Activated naive CD4-positive, alpha-beta T cell treated with anti-CD3 and anti-CD28 coated beads, Interleukin-2, amount 10 ng/mL, durations not matched to agents 7 days and 5 days (primary cell): ENCODE measurements at places on chromosomes 7 and 10.

DNA sequence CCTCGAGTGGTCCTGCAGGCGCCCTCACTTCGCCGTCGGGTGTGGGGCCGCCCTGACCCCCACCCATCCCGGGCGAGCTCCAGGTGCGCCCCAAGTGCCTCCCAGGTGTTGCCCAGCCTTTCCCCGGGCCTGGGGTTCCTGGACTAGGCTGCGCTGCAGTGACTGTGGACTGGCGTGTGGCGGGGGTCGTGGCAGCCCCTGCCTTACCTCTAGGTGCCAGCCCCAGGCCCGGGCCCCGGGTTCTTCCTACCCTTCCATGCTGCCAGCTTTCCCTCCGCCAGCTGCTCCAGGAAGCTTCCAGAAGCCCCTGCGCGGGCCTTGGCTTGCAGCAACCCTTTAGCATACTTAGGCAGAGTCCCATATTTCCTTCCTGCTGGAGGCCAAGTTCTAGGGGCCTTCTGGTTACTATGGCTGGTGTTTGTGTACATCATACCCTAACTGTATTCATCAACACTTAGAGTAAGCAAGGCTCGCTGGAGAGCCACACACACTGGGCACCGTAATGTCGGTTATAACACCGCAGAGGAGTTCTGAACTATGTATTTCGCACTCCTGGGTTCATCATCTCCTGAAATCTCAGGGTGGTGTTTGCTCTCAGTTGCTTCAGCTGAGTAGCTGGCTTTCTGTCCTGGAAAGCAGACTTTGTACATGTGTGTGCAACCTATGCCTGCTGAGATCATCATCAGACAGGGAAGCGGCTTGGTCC lies 471 bp downstream of the MGMT start:
- DNase-seq = no peak

DNA sequence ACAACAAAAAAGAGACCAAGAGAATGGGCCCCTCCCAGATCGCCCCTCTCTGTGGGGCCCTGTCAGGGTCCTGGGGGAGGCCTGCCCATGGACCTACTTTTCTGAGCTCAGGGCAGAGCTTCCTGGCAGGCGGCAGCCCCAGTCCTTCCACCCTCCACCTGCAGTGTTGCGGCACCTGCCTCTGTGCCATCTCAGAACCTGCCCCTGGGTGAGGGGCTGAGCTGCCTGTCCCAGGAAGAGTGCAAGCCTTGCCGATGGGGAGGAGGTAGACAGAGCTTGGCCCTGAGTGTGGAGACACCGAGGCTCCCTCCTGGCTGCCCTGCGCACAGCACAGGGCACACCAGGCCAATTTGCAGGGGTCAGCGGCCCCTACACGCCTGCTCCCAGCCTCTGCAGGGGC lies 67.5 kb downstream of the UNCX start:
- DNase-seq = no peak

DNA sequence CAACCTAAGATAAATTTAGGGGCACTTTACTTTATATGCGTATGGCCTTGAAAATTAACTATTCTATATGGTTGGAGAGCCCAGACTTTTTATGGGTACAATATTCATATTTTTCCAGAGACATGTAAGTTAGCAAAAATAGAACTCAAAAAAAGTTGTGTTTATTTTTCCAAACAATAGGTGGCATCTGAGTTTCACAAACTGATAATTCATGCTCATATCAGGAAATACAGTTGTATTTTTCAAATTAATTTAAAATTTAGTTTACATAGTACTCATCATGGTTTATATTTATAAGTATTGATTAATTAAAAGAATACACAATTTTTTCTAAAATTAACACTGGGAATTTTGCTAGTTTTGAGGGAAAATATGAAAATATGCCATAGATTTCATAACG lies 34.6 kb downstream of the ANKRD7 start:
- no peak for DNase-seq

DNA sequence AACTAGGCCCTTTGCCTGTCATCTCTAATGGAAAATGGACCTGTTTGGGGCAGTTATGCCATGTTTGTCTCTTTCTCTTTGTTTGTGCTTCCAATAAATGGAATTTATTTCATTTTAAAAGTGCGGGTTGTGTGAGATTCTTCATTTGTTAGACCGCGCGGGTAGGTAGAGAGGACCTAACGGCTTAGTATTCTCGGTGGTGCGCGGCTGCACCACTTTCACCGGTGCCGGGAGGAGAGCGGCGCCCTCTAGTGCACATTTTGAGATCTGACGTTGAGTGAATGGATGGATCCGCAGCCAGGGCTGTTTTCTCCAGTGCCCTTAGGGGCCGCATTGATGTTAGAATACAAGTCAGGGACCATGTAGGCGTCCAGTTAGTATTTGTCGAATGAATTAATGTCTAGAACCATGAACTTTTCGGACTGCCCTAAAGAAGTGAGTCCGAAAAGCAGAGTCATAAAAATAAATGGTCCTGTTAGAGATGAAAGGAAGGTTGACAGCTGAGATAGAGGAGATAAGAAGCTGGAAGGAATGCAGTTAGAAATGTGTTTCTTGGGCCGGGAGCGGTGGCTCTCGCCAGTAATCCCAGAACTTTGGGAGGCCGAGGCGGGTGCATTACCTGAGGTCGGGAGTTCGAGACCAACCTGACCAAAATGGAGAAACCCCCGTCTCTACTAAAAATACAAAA lies 29.3 kb upstream of the GIMAP8 start:
- peak; percentile 89 for DNase-seq

DNA sequence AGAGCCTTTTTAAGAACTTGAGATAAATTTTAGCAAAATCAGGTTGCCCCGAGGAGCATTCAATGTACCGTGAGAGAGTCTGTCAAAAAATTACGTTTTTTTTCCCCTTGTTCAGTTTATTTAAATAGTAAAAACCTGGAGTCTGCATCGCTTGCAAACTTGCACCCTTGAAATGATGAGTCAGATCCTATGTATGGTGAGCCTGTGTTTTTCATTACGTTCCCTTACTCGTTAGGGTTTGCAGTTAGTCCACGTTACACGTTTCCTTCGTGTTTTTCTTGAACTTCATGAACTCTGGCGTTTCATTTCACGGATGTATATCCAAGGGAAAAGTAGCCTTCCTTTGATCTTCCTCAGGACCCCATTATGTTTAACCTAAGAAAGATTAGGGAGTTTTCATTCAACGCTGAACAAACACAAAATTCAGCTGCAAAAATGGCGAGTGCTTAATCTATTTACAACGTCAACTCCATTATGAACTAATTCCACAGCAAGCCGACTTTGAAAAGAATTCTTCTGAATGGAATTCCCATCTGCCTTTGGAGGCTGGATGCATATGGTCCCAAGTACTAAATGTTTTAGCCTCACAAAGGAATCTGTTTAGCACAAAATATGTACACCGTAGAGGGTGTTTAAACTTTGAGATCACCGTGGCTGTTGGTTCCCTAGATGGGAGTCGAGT lies 182.4 kb downstream of the MYOF start:
- DNase-seq = no peak

DNA sequence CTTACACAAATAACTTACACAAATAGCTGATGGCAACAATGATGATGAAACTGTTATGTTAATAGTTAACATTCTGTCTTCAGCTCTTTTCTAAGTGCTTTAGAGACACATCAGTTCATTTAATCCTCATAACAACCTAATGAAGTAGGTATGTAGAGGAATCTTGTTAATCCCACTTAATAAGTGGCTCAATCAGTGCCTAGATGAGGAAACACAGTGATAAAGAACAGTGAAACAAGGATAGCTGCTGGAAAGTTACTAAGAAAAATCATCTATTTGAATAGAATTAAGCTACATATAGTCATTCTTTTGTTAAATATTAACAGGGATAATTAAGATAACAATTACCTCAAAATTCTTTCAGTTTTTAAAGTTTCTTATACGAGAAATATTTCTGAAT lies 487.6 kb downstream of the ARL4A start:
- no peak for DNase-seq

DNA sequence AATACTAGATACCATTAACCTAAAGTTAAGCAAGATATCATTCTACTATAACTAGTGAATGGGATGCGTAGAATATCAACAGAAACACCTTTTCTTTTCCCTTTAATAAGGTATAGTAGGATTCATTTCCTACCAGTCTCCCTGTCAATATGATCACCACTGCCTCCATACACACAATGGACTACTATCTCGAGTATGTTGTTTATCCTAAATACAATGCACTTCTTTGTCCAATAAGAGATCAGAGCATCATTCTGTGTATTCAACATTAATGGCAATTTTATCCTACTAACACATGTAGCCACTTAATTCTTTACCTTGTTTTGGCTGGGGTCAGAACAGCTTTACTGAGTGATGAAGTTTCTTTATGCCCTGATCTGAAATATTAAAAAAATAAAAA lies 276.3 kb downstream of the TFEC start:
- no peak for DNase-seq

DNA sequence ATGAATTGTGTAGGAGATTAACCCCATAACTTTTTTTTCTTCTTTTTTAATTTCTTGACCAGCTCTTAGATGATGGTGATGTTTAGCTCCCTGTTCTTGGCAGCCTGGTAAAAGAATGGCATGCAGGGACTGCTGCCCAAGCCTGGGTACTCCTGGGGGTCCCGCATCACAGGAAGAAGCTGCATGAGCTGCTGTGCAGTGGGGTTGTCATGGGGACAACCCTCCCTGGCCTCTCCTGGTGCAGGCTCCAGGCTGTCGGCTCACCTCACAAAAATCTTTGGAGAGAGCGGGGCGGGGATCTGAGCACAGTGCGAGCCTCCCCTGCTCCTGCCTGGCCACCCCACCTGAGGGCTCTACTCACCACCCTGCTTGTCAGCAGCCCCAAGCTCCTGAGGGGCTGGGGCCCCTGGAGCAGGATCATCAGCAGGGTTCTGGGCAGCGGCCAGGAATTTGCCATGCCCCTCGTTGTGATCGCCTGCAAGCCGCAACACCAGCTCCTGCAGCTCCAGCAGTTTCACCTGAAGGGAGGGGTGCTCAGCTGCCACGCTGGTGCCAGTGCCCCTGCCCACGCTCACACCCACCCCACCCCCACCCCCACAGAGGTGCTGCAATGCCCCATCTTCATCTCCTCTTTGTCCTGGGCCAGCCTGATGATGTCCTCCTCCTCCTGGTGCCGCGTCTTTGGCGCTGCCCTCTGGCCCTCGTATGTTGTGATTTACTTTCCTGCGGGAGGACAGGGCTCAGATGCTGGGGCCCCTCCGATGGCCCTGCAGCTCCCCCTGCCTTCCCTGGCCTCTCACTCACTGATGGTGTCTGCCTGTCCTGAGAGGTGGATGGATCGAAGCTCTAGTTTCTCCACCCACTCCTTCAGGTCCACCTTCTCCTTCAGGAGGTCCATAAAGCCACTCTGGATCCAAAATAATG lies 15.5 kb upstream of the MTPAP start:
- DNase-seq = no peak
